ENCODE measurements at places on chromosomes 16 and 17. TPM values are rescaled to one million over a fixed set of nuclear protein-coding genes. Genes with fewer than 3 reads are reported as not detected.

PRDM7 gene
- not detected for total RNA-seq

GRCh38 chr16:14527411-14528044 is 102.5 kb downstream of the PARN start:
- DNase-seq, result no peak

- no peak for DNase-seq
Measured at GRCh38 chr17:11240841-11241610, at the start of gene SHISA6. SHISA6 (plus strand) TSS chr17:11241213.

DNA sequence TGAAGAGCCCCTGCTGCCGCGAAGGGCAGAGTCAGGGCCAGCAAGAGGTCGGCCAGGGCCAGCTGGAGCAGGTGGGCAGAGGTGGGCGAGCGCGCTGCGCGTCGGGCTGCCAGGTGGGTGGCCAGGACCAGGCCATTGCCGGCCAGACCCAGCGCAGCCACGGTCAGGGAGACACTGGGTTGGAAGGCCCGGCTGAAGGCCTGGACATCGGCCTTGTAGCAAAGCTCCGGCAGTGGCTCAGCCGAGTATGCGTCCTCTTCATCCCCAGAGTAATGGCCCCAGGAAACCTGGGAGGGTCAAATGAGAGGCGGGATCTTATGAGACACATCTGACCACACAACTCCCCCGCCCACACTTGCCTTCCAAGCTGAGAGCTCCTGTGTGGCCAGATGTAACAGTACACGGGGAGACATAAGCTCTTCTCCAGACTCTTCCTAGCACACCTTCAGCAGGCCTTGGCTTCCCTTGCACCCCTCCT is 1.3 kb downstream of the CCR10 start:
- no peak for DNase-seq

- no peak for DNase-seq
Measured at GRCh38 chr17:80645706-80646325, 101.2 kb downstream of the RPTOR start.

CCL1 gene
- not detected for total RNA-seq

ACSM2A gene
- total RNA-seq, result not detected

DNA sequence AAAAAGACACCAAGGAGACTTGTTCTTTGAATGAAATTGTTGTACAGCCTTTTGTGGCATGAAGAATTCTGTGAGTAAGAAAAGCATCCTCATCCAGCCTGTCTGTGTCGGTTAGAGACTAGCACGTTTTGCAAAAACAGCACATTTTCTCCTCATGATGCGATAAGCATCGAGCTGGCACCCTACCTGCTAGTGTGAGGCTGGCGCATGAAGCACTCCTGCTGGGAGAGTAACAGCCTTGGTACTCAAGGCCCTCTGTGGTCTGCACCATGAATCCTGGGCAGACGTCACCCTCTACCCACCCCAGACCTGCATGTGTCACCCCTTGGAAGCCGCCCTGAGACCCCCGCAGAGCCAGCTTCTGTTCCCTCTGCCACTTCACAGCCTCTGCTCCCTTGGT is 92.6 kb upstream of the TMEM132E start:
- no peak for DNase-seq

MYL4 gene
- total RNA-seq, result not detected

TNP2 gene
- not detected for total RNA-seq

- peak; percentile 65 for DNase-seq
Measured at GRCh38 chr17:51000835-51001638, 119.6 kb downstream of the SPAG9 start.

ENPP7 gene
- total RNA-seq, result not detected

GRCh38 chr16:68345351-68345810 is 34.6 kb downstream of the PRMT7 start:
- no peak for DNase-seq

GRCh38 chr17:8923762-8924161 is 41.7 kb downstream of the PIK3R5 start:
- no peak for DNase-seq

DNA sequence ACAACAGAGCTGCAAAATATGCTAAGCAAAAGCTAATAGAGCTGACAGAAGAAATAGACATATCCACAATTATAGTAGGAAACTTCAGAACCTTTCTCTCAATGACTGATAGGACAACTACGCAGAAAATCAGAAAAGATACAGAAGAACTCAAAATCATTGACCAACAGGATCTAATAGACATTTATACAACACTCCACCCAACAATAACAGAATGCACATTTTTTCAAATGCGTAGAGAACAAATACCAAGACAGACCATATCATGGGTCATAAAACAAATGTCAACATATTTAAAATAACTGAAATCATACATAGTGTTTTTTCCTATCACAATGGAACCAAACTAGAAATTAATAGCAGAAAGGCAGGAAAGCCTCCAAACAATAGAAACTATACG is 237.4 kb downstream of the C16orf78 start:
- no peak for DNase-seq

DNA sequence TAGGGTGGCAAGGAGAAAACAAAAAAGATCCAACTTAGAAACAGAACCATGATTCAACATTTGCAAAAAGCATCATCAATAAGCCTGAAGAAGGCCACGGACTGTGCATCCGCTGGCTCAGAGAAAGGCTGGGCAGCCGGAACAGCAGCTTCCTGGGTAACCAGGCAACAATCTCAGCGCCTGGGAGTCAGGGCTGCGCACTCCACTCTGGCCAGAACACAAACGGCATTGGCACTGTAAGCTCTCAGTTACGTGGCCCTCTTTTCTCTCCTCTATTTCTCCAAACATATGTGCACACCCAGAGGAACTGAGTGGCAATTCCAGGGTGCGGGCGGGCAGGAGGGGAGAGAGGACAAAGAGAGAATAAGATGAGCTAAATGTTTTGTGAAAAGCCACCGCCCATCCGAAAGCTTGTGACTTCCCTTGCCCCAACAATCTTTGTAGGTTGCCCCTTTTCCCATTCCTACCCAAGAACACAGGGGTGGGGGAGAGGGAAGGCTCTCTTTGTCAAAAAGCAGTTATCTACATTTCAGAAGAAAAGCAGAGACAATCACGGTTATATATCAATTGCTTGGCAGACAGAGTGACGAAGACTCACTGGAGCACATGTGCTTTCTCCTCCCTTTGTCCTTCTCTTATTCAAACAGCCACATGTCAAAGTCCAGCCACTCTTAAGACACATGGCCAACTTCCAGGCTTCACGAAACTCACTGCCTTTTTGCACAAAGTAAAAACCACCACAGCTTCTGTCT is 6.6 kb upstream of the GHDC start:
- no peak for DNase-seq

DNA sequence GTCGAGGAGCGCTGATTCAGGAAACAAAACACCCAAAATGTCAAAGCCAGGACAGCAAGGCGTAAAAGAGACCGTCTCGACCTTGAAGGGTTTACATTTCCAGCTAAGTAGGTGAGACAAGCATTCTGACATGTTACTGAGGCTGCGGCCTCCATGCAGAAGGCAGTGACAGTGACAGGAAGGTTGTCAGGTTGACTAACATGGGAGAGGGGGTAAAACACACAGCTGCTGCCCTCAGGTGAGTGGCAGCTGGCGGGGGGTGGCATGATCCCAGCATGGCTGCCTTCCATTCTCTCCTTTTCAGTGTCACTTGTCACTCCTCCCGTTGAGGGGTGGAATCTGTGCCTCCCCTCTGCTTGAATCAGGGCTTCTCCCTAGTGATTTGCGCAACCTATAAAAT is 31.9 kb upstream of the CRHR1 start:
- DNase-seq, result no peak

MPV17L gene
- 0.05 TPM for total RNA-seq

GRCh38 chr17:71127416-71127815 is 958.1 kb downstream of the KCNJ2 start:
- DNase-seq, result no peak

DNA sequence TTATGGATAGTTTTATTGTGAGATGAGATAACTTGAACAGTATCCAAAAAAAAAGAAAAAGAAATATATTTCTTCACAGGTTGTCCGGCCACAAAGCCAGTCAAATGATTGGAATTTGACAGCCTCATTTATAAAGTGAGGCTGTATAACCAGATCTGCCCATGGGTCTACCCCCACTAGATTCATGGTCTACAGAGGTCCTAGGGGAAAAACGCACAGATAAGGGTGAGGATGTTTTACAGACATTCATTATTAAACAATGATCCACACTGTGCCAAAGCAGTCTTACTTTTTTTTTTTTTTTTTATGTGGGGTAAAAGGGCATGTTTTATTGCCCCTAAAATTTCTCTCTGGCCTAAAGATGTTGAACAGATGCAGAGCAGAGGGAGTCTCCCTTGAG is 1503.0 kb upstream of the CDH8 start:
- no peak for DNase-seq

GRCh38 chr16:85557083-85557970 is 55.8 kb upstream of the GSE1 start:
- DNase-seq, result peak; percentile 57

GRCh38 chr17:60269417-60269816 is 119.6 kb downstream of the CA4 start:
- no peak for DNase-seq

DNA sequence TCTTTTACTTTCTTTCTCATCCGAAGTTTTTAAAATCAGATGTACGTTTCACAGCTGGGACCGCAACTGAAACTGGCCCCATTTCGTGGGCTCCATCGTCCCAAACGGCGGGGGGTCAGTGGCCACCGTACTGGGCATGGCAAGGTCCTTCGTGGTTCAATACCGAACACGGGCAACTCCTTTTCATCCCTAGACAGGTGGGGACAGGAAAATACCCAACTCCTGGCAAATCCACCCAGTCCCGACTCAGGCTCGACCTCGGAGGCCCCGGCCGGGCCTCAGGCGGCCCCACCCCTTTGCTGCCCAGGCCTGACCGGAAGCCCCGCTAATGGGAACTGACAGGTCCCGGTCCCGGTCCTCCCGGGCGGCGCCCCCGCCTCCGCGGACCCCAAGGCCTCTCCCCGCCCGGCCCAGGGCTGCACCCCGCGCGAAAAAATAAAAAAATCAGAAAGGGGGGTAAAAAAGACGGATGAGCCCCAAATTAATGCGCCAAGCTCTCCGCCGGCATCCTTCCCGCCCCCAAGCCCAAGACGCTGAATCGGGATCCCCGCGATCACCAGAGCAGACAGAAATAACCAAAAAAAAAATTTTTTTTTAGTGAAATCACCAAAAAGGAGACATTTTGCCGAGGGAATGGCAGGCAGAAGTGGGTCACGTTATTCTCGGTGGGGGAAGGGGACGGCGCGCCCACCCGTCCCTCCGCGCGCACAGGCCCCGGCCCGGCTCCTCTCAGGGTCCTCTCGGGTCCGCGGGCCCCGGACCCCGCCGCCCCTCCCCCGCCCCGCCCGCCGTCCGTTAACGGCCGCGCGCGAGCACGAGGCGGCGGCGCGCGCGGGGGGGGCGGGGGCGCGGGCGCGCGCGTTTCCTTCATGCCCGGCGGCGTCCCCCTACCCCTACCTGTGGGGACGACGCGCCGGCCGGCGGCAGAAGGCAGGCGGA is 562 bp downstream of the ZC3H7A start:
- DNase-seq, result peak; percentile 54

DNA sequence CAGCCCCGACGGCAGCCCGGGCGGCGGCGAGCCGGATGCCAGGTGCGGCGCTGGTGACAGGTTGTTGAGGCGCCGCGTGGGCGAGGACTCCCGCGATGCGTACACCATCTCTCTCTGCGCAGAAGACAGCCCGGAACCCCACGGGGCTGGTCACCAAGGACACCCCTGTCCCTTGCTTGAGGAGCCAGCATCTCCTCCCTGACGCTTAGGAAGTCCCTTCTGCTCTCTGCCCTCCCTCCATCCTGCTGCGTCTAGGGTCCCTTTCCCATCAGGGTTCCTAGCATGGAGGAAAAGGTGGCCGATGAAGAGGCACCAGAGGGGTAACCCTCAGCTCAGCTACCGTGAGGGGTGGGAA is 43.6 kb downstream of the SRCIN1 start:
- DNase-seq, result no peak

CTRB1 gene
- not detected for total RNA-seq

DNA sequence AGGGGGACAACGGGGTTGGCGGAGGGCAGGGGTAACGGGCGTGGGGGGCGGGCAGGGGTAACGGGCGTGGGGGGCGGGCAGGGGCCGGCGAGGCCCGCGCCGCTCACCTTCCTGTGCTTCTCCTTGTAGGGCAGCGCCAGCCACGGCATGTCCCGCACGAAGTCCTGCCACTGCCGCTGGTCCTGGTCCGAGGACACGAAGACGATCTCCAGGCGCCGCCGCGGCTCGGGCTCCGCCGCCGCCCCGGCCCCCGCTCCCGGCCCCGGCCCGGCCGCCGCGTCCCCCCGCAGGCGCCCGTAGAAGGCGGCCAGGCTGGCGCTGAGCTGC is 401 bp downstream of the NXN start:
- DNase-seq, result no peak

DNA sequence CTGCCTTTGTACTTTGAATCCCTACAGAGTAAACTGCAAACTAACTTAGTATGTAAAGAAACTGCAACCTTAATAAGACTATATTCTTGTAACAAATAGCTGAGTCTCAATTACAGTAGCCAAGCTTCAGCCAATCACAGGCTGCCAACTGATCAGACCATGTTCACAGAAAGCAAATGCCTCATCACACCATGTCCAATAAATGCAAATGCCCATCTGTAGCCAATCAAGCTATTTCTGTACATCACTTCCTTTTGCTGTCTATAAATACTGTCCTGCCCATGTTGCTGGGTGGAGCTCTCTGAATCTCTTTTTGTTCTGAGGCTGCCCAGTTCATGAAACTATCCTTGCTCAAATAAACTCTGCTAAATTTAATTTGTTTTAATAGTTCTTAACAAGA is 531.7 kb upstream of the TOM1L1 start:
- DNase-seq, result no peak

- no peak for DNase-seq
Measured at GRCh38 chr17:74892974-74893911, at the start of gene FADS6. FADS6 (minus strand) TSS chr17:74893633; CDS start chr17:74893595, 38 bp downstream.

GRCh38 chr16:84194470-84195200 is 3.7 kb downstream of the ADAD2 start:
- DNase-seq, result peak; percentile 50

GRCh38 chr17:51439395-51440229 is 179.3 kb downstream of the UTP18 start:
- DNase-seq, result no peak

- no peak for DNase-seq
Measured at GRCh38 chr16:24986512-24987303, 28.5 kb downstream of the ARHGAP17 start.

GRCh38 chr16:62014319-62014923 is 21.8 kb downstream of the CDH8 start:
- no peak for DNase-seq

DNA sequence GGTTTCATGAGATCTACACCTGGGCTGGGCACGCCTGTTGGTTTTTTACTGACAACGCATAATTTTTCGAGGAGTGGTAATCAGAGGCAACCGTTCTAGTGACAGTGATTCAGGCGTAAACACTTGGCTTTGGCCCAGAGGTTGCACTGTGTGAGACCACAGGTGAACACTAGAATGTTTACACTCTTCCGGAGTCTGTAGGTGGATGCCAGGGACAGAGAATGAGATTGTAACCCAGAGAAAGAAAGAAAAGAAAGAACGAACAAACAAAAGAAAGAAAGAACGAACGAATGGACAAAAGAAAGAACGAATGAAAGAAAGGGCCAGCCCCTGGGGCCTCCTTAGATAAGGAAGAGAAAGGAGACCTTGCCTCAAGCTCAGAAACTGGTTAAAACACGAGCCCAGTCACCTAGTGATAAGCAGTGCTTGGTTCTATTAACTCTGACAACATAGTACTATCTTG is 113.2 kb downstream of the PRKCB start:
- DNase-seq, result peak; percentile 13
